GM04503 (cell line): ENCODE measurements at places on chromosomes 1 and 21.
A peak's percentile ranks its signal among the peaks of the same experiment; 100 is the strongest.

GRCh38 chr1:86748622-86749373 is 44.4 kb downstream of the SH3GLB1 start:
- no peak for DNase-seq

GRCh38 chr21:44529503-44530125 is 10.4 kb downstream of the KRTAP10-1 start:
- no peak for DNase-seq

GRCh38 chr1:64019818-64020217 is 183.6 kb upstream of the UBE2U start:
- peak; percentile 49 for DNase-seq

GRCh38 chr1:91809317-91809716 is 76.6 kb downstream of the TGFBR3 start:
- DNase-seq = no peak

DNA sequence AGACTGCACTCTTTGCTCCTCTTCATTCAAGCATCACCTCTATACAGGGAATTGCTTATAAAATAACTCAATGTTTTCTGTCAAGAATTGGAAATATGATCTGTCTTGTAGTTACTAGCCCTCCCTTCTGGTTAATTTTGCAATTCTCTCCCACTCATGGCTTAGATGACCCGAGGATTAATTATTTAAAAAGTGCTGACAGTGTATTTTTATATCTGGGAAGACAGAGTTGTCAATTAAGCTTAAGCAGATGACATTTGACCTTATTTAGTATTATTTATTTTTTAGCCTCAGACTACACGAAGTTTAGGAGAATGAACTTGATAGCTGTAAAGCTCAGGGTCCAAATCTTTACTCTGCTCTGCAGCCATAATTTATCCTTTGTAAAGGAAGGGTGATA is 538.5 kb downstream of the NEGR1 start:
- no peak for DNase-seq

- DNase-seq = no peak
These were observed 38.8 kb downstream of the POFUT2 start for GRCh38 chr21:45248893-45249381.

DNA sequence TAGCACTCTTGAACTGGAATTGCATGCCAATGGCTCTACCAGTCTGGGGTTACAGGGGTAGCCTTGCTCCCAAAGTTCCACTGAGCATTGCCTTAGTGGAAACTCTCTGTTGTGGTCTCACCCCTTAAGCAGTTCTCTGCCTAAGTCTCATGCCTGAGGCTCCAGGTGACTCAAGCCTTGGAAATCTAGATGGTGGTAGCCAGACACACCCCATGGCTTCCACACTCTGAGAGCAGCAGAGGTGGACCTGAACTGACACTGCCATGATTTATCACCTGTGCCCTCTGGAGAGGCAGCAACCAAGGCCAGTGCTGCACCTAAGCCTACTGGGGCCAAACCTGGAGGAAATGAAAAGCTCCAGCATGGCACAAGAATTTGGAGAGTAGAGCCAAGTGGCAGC is 285.7 kb upstream of the PKN2 start:
- DNase-seq = no peak

GRCh38 chr21:30146558-30147282 is 19.9 kb downstream of the CLDN17 start:
- DNase-seq = no peak
